ENCODE measurements at places on chromosomes 13 and 19. TPM values are rescaled to one million over a fixed set of nuclear protein-coding genes. Genes with fewer than 3 reads are reported as not detected.

DNA sequence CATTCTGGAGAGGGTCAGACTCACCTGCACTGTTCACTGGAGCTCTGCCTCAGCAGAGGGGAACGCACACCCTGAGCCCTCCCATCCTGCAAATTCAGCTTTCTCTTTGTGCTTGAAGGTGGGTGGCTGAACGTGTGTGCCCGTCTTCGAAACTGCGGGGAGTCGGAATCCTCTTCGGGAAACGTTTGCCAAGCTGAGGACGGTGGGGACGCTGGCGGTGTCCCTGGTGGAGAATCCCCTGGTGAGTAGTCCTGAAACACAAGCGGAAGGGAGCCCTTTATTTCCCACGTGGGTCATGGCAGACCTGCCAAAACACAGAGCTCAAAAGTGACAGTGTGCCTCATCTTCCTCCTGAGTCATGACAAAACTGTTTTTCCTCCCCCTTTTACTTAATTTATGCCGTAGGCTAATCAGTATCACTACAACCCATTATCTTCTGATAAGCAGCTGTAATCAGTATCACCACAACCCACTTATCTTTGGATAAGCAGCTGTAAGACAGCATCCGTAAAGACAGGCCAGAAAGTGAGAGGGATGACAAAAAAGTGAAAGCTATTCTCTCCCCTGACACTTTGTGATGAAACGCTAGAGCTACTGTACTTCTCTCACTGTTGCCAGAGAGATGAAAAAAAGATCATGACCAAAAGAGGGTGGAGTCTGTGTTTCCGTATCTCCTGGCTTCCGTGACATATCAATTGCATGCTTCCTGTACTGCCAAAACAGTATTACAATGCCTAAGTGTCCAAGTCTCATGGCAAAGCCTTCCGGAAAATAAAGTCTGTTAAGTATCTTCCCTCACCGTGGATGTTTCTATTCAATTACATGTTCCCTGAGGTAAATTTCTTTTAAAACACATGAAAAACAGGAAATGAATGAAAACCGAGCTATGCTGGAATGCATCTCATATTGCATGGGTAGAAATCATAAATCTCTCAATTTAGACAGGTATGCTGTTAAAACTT, 155.5 kb downstream of the TBC1D4 start:
- DNase-seq: no peak

DNA sequence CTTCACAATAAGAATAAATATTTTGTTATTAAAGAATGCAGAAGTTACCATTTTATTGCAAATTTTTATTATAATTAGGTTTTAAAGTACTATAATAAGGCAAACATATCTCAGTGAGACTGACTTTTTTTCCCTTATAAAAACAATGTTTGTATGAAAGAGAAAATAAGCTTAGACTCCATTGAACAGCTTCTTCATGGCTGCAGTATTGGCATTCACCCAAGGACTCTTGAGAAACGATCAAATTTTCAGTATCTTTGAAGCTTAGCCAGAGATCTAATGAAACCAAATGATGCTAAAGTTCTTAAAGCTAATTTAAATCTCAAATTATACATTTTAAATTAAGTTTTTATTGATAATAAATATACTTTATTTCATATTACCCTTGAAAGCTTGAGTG, 128.3 kb downstream of the GGACT start:
- no peak for DNase-seq

DNA sequence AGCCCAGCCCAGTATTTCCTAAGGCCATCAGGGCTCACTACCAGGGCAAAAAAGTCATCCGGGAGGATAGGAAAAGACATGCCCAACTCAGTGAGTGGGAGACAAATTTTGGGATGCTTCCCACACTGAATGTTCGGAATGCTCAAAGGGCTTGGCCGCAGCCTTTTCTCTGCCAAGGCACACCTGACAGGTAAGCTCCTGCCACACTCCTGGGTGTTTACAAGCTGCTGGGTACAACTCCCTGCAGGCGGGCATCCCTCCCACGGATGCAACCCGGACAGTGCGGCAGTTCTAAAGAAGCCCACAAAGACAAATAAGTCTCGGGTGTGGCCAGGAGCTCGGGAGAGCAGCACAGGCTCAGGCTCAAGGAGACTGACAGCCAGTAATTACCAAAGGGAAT, 28.1 kb downstream of the SLC7A1 start:
- no peak for DNase-seq

GRCh38 chr19:37594304-37594981, at the start of the genes ZNF540 and ZNF571:
TSS of gene ZNF540 (plus strand) at chr19:37594876. CDS start at chr19:37598448, 3,572 bp downstream.
TSS of gene ZNF571 (minus strand) at chr19:37594792. CDS start at chr19:37586676, 8,116 bp downstream.
- peak; percentile 91 for DNase-seq

DNA sequence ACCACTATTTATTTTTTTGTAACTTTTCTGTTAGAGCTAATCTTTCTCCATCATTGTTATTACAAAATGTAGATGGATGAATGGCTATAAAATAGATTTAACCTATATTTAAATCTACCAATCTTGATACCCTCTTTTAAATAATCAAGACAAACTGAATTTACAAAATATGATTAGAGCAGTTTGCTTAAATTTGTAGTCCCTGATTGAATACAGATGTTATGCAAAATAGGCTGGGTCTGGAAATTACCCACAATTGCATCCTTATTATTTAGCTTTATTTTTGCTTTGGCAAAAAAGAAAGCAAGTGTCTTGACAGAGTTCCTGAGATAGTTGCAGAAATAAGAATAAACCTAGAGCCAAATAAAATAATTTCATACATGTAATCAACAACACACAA, 352.8 kb downstream of the KLF12 start:
- DNase-seq: no peak

DNA sequence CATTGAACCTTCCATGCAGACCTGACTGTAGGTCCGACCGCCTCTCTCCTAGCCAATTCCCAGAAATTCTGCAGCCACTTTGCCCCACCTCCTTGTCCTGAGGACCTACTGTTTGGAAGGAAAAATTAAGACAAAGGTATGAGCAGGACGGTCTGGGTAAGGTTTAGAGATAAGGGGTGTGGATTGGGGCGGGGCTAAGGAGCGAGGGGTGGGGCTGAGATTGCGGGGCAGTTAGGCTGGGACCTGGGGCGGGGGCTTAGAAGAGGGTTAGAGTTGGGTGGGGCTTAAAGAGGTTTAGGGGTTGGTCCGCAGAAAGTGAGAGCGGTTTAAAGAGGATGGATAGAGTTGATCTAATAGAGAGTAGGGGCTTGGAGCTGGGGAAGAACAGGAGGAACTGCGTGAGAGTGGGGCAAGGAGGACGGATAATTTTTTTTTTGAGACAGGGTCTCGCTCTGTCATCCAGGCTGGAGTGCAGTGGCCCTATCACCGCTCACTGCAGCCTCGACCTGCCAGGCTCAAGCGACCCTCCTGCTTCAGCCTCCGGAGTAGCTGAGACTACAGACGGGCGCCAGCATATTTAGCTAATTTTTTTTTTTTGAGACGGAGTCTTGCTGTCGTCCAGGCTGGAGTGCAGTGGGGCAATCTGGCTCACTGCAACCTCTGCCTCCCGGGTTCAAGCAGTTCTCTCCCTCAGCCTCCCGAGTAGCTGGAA, 1.7 kb upstream of the ZNF865 start:
- DNase-seq: no peak

DNA sequence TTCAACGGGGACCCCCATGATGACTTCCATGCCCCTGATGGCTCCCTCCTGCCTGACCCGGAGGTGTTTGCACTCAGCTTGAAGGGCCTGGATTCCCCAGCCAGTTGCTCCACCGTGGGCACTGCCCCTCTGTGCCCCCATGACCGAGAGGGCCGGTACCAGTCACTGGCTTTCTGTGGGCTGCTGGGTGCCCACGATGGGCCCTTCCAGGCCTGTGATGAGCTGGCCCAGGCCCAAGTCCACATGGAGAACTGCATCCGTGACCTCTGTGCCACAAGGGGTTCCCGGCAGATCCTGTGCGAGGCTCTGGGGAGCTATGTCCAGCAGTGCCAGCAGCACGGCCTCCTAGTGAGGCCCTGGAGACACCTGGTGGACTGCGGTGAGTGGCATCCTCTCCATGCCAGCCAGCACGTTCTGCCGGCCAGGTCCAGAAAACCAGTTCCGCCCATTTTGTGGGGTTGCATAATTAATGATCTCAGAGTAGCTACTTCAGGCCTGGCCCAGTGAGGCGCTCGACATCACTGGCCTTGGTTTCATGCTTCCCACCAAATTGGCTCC, 34.9 kb upstream of the FXYD3 start:
- DNase-seq: no peak

DNA sequence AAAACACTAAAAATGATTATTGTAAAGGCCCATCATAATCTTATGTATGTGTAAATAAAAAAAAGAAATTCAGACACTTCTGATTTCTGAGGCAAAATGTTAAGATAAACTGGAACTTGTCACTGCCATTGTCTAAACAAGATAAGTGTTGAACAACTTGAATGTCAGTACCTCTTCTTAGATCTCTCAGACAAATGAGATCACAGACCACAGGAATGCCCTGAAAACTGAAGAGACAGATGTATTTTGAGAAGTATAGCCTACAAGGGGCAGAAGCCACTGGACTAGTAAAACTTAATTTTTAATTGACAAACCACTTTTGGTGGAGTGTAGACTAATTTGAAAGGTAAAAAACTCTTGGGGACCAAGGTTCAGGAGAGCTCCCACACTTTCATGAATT, 375.5 kb upstream of the SLITRK5 start:
- DNase-seq: no peak

DNA sequence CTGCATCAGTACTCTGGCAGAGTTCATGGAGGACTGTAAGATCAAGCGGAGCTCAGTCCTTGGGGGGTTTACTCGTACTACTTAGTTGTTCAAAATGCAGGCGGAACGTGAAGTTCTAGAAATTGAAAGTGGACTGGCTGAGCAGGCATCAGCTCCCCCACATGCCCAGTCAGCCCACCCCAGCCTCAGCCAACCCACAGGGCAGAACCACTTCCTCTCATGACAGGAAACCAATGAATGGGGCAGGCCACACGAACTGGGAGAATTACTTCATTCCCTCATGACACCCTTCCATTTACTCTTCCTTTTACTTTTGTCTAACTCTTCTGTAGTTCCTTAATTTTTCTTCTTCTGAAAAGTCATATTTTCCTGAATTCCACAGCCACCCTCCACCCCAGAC, 71.9 kb downstream of the FLT1 start:
- no peak for DNase-seq

DNA sequence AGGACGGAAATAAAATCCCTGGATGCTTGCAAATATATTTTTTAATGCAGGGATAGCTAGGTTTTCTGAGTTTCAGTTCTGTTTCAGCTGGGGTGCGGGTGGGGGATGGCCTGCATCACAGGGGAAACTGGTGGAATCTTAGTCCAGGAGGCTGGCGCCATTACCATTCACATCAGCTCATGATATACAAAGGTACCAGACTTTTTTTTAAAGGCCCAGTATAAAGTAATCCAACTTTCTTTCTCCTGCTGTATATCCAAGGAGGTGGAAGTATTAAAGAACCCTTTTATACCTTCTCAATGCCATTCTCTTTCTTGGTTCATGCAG, 343.8 kb downstream of the KCNRG start:
- no peak for DNase-seq

- DNase-seq: peak; percentile 82
Measured at GRCh38 chr19:38173291-38174041, 50.6 kb downstream of the DPF1 start.

DNA sequence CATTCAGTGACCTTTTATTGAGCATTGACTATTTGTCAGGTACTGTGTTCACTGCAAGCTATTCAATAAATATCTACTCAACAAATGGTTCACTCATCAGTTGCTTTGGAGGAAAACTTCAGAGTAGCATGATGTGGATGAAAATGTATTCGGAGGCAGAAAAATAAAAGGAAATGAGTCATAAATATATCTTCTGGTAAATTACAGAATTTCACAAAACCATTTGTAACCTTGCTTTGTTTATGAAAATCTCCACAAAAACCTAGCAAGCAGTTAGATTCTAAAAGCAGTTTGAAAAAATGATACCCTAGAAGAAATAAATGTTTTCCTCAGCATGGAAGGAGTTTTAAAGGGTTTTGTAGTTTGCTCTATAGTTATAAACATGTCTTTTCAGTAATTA, 399.6 kb downstream of the LMO7 start:
- DNase-seq: no peak

- DNase-seq: no peak
Measured at GRCh38 chr13:94389604-94390351, 89.7 kb downstream of the DCT start.

DNA sequence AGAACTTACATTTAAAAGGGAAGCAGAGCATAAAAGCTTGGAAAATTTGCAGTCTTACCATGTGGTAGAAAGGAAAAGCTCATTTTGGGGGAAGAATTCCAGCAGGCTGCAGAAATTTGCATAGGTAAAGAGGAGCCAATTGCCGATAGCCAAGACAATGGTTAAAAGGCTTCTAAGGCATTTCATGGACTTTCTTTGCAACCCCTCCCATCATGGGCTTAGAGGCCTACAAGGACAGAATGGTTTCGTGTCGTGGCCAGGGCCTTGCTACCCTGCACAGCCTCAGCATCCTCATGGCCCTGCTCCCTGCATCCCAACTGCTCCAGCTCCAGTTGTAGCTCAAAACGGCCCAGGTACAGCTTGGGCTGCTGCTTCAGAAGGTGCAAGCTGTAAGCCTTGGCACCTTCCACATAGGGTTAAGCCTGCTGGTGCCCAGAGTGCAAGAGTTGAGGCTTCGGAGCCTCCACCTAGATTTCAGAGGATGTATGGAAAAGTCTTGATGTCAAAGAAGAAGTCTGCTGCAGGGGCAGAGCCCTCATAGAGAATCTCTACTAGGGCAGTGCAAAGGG, 420.3 kb downstream of the PCDH17 start:
- DNase-seq: no peak

- no peak for DNase-seq
Measured at GRCh38 chr13:20505405-20506366, 20.0 kb downstream of the CRYL1 start.

- no peak for DNase-seq
Measured at GRCh38 chr13:20939662-20940061, 37.1 kb upstream of the XPO4 start.

GRCh38 chr13:99935772-99936171, 35.8 kb downstream of the ZIC5 start:
- DNase-seq: no peak

- DNase-seq: peak; percentile 9
Measured at GRCh38 chr13:45838171-45838745, 13.3 kb downstream of the SIAH3 start.

- no peak for DNase-seq
Measured at GRCh38 chr19:29978080-29978479, 36.0 kb downstream of the URI1 start.

- DNase-seq: no peak
Measured at GRCh38 chr19:10270180-10270615, 722 bp upstream of the ICAM1 start.

SIN3B gene
- 32.9 TPM for total RNA-seq

KLF2 gene
- 3.1 TPM for total RNA-seq

ANGPTL8 gene
- not detected for total RNA-seq

CEACAM19 gene
- 2.0 TPM for total RNA-seq

Measured in occipital lobe (tissue), 3 donors.